ENCODE measurements at places on chromosomes 4 and X.

GRCh38 chrX:151825925-151826485 lies 86.7 kb upstream of the MAGEA4 start:
- no peak for DNase-seq

DNA sequence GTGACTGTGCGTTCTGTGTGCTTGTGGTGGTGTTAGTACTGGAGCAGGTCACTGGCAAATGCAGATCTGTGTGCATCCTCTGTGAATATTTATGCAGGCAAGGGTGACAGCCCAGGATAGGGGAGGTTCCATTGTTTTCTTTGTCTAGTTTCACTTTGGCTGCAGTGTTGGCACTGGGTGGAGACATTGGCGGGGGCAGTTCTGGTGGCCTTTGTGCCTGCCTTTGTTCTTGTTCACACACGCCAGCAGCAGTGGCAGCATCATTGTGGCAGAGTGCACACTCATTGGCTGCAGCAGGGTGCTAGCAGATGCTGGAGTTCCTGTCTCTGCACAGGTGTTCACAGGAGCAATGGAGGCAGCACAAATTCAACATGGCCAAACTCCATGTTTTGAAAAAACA lies 495.3 kb downstream of the UBE2NL start:
- DNase-seq, result no peak

DNA sequence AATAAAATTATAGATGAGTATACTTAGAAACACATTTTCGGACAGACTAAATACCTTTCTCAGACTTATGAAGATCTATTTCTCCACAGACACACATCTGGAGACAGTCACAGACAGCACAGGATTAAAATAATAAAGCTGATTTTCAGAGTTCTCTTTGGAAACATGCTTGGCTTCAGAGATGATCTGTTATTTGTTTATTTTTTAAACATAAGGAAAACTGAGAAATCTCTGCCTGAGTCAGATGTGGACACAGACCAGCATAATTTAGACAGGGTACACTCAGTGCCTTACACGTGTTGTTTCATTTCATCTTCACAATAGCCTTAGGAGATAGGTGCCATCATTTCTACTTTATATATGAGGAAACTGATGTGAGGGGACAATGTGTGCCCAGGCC lies 92.1 kb downstream of the SLC9A7 start:
- no peak for DNase-seq

GRCh38 chr4:53424280-53424679 lies 46.8 kb downstream of the FIP1L1 start:
- DNase-seq, result no peak

GRCh38 chr4:42955746-42956505 lies 63.4 kb downstream of the GRXCR1 start:
- no peak for DNase-seq

GRCh38 chrX:64204252-64204651 lies 1.3 kb downstream of the AMER1 start:
- DNase-seq, result no peak

DNA sequence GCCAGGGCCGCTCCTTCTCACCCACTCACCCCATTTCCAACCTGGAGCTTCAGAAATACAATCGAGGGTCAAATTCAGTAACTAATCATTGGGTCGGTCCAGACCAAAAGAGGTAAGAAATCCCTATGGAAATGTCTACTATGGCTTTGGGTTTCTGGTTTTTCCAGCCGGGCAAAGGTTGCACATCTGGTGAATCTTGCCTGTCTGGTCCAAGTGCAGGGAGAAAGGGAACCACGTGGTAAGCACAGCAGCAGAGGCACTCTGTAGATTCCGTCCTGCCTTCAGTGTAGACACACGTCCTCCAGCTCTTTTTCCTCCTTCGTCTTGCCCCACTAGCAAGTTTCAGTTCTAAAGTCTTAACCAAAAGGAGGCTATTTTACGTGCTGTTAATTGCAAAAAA lies 218.0 kb upstream of the JADE1 start:
- no peak for DNase-seq

- DNase-seq, result no peak
Measured at GRCh38 chr4:140924761-140925392, 168.7 kb upstream of the TBC1D9 start.

DNA sequence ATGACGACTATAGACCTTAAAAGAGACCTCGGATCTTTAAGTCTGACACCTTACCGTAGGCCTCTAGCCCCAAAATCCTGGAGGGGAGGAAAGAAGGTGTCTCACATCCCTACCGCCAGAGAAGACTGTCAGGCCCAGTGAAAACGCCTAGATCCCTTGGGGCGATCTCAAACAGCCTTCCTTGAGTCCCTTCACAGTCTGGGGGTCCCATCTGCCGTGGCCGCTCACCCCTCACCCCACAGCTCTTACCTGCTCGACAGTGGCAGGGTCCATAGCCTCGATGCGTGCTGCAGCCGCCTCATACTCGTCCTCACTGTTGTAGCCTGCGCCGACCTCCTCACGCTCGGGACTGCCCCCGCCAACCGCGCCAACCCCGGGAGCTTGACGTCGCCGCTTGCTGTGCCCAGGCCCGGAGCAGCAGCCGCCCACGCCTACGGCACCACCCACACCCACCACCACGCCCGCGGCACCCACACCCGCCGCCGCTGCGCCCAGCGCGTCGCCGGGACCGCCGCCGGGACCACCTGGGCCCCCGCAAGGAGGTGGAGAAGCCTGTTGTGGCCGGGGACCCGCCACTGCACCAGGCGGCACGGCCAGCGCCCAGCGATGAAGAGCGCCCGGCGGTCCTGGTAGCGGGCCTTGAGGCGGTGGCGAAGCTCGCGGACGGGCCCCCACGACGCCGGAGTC lies 536 bp downstream of the OTUD5 start:
- no peak for DNase-seq

- DNase-seq, result no peak
Measured at GRCh38 chrX:36803151-36803550, 205.0 kb upstream of the FAM47C start.
